NB4 (cell line): ENCODE measurements at places on chromosomes 6 and 20.

GRCh38 chr6:80689716-80690395 is 583.4 kb downstream of the BCKDHB start:
- DNase-seq, result no peak

- no peak for DNase-seq
Measured at GRCh38 chr20:37972256-37973058, 60.8 kb downstream of the TTI1 start.

GRCh38 chr6:159762681-159763293 is 942 bp downstream of the ACAT2 start:
- peak; percentile 48 for DNase-seq

DNA sequence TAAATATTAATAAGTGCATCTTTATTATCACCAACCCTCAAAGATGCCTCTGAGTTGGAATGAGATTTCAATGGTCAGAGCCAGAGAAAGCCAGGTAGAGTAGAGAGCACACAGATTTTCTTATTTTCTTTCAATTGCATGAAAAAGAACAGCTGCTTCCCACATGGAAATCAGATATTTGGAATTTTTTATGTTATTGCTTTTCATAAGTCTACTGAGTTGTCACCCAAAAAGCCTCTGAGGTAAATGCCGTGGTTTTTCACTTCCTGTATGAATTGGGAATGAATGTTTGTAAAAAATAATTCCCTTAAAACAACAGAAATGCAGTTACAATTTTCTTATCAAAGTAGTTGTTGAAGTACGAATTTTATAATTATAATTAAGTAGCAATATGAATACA is 563.1 kb downstream of the RFPL4B start:
- no peak for DNase-seq

DNA sequence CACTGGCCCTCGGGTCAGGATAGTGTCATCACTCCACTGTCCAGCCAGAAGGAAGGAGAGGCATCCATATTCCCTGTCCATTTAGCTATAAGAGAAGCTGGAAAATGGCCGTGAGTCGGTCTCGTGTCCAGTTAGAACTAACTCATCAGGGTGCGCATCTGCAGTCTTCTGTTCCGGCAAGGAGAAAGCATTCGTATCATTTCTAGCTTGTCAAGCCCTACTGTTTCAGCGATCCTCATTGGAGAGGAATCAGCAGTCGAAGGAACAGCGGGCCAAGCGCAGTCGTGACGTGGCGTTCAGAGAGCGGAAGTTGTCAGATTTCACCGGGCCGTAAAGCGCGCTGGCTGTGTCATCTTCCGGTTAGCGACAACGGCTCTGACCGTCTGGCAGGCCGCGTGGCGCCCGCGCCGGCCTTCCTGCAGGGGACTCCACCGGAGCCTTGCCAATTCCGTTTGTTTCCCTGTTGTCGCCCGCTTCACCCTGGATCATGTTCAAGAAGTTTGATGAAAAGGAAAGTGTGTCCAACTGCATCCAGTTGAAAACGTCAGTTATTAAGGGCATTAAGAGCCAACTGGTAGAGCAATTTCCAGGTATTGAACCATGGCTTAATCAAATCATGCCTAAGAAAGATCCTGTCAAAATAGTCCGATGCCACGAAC is 32.9 kb downstream of the HM13 start:
- peak; percentile 93 for DNase-seq

- DNase-seq, result no peak
Measured at GRCh38 chr20:8726460-8726859, 342.4 kb upstream of the PLCB4 start.

DNA sequence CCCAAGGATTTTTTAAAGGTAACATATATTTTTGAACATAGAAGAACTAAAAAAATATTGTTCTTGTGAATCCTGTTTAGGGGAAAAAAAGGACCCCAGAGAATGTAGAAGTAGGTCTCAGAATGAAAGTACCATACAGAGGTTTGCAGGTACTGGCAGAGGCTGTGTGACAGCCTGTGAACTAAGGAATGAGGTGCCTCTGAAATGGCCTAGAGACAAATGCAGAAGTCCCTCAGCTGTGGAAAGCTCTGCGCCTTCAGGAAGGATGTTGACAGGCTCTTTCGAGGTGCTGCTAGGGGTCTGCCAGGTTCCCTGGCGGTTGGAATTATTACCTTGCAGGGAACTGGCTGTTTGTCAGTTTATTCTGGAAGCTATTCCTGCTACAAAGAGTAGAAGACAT is 8.6 kb upstream of the TUBB2B start:
- DNase-seq, result no peak

GRCh38 chr20:13305284-13305683 is 84.2 kb downstream of the ISM1 start:
- no peak for DNase-seq

DNA sequence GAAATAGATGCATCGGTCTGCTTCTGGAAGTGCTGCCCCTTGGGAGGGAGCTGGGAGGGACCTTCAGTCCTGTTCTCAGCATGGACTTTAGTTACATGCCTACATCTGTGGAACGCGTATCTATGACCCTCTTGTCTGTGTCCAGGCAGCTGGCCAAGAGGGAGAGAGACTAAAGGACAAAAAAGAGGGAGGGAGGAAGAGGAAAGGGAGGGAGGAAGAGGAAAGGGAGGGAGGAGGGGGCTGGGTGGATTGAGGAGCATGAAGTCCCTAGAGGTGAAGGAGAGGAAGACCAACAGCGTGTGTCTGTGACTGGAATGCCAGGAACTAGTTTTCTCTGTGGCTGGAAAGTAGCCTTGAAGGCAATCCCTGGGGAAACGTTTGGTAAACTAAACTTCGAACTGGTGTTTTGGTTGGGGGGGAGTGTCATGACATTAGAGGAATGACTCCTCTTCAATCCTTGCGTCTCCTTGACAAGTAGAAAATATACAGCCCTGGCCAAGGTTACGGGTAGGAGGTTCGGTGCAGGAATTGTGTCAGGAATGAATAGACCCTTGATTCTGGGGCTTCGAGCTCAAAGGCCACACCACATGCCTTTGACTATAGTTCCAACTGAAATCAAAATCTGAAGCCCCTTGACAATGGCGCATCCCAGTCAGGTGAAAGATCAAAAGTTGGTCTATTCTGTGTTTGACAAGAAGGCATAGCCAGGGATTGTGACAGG is 52.0 kb upstream of the PLEKHG1 start:
- no peak for DNase-seq

- no peak for DNase-seq
Measured at GRCh38 chr6:142331075-142331551, 29.3 kb downstream of the ADGRG6 start.

- DNase-seq, result no peak
Measured at GRCh38 chr6:84027340-84028181, 6.0 kb upstream of the MRAP2 start.

DNA sequence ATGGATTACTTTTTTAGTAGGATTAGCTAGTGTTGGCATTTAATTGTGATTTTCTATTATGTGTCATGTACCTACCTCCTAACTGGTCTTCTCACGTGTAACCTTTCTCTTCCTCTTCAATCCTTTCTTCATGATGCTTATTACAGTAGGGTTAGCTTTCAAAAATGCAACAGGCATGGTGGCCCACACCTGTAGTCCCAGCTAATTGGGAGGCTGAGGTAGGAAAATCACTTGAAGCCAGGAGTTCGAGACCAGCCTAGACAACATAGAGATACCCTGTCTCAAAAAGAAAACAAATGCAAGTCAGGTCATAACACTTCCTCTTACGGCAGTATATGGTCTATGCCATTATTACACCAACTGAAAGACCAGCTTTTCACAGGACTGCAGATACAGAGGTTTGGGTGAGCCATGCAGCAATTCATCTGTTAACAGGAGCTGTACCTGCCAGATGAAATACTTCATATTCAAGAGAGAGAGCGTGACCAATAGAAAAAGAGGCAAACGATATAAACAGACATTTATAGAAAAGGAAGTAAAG is 195.0 kb downstream of the TMEM242 start:
- no peak for DNase-seq

DNA sequence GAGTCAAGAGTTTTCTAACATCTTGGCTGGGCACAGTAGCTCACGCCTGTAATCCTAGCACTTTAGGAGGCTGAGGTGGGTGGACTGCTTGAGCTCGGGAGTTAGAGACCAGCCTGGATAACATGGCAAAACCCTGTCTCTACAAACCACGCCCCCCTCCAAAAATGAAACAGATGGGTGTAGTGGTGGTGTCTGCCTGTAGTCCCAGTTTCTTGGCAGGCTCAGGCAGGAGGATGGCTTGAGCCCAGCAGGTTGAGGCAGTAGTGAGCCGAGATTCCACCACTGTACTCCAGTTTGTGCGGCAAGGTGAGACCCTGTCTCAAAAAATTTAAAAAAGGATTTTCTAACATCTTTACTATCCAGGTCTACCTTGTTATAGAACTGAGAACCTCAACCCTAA is 22.0 kb downstream of the FAM8A1 start:
- no peak for DNase-seq

DNA sequence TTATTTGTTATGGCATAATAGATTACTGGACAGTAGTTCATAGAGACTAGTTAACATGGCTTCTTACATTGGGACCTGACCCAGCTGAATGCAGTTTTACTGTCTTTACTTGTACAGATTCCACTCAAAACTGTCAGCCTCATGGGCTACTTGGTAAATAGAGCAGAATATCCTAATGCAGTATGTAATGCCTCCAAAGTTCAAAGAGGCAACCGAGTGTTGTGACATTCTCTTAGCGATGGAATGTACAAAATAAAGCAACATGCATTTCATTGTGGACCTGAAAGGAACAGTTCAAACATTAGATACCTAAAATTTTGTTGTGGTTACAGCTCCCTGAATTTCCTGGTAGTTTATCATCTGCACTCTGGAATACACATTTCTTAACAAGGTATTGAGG is 29.1 kb upstream of the RGS17 start:
- DNase-seq, result no peak

GRCh38 chr20:38033330-38034107 is at the start of the genes RPRD1B and TTI1:
TSS of gene RPRD1B (plus strand) at chr20:38033746. CDS start at chr20:38033948, 202 bp downstream.
TSS of gene TTI1 (minus strand) at chr20:38033456. CDS start at chr20:38013816, 19,640 bp downstream.
- peak; percentile 93 for DNase-seq

DNA sequence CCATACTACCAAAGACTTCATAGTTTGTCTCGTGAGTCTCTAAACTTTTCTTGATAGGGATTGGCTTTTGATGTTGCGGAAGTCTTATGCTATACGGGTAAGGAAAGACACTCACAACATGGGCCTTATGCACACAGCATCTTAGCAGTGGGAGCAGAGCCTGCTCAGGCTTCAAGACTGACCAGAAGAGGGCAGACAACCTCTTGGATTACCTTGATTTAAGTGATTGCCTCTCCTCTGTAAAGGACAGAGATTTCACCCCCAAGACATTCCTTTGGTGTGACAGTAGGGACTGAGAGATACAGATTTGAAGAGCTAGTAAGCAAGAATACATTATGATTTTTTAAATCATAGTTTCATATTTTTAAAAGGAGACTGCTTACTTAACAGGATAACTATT is 71.0 kb upstream of the SAMD3 start:
- DNase-seq, result peak; percentile 57

DNA sequence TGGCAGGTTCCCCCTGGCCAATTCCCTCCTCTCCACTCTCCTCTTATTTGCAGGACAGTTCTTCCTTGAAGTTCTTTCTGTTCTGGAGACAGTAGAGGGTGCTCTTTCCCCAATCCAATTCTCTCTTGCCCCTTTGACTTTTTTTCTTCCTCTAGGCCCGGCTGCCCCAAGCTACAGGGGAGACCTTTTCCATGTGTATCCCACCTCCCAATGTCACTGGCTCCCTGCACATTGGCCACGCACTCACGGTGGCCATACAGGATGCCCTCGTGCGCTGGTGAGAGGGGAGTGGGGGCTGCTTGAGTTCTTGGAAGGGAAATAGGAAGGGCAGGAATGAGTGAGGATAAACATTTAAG is 1.5 kb downstream of the VARS2 start:
- DNase-seq, result peak; percentile 74

DNA sequence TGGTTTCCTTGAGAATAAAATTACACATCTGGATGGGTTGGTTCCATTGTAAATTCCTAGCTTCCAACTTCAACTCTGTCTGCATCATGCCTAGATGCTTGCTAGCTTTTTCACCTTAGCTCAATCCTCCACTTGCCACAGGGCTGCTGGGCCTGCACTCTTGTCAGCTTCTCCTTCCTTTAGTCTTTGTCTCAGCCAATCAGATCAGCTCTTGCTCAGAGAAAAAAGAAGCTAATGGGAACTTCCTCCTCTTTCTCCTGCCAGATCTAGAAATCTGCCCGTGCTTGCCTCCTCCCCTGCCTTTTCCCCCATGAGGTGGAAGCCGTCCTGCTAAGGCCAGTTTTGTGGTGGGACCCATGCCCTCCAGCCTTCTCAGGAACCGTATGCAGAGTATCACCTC is 18.5 kb downstream of the RAE1 start:
- peak; percentile 45 for DNase-seq

DNA sequence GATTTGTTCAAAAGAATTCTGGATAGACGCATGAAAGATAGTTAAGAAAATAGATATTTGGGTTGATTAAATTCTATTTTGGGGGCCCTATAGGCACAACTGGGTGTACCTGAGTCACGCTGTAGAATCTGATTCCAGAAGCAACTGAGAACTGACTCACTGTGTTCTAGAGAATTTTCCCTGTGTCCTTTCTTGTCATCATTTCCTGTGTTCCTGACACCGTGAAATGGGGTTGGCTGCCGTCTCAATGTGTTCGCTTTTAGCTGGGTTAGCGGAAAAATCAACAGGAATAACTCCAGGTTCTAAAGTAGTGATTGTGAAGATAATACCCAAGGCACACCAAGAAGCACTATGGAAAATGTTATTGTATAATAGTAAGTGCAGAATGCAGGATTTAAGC is 5.0 kb downstream of the GCNT2 start:
- no peak for DNase-seq

DNA sequence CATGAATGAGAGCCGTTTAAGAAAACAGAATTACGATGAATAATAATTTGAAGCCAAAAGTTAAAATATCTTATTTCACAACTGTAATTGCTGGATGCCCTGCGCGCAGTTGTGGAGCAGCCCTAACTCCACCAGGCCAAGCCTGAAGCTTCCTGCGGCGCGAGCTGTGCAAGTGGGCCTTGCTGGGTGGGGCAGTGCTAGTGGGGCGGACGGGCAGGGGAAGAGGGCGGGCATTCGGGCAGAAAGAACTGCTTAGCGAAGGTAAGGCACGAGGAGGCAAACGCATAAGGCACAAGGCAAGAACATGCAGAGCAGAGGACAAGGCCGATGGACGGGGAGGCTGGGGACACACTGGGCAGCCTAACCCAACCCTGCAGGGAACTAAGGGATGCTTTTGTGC is 2.3 kb downstream of the HLA-DQB2 start:
- DNase-seq, result no peak

- DNase-seq, result peak; percentile 45
Measured at GRCh38 chr6:99014061-99014460, 66.3 kb upstream of the FBXL4 start.

- no peak for DNase-seq
Measured at GRCh38 chr6:85997206-85997605, 354.5 kb upstream of the SYNCRIP start.

GRCh38 chr6:110878751-110879522 is 4.4 kb downstream of the AMD1 start:
- DNase-seq, result peak; percentile 64
